HT-29 (cell line): ENCODE measurements at places on chromosomes 7 and 10. TPM values are rescaled to one million over a fixed set of nuclear protein-coding genes. Genes with fewer than 3 reads are reported as not detected.
A peak's percentile ranks its signal among the peaks of the same experiment; 100 is the strongest.

- DNase-seq, result no peak
These were observed 105.1 kb upstream of the ANLN start for GRCh38 chr7:36284456-36285090.

- DNase-seq, result no peak
These were observed 6.2 kb downstream of the JAZF1 start for GRCh38 chr7:28174442-28174841.

DNA sequence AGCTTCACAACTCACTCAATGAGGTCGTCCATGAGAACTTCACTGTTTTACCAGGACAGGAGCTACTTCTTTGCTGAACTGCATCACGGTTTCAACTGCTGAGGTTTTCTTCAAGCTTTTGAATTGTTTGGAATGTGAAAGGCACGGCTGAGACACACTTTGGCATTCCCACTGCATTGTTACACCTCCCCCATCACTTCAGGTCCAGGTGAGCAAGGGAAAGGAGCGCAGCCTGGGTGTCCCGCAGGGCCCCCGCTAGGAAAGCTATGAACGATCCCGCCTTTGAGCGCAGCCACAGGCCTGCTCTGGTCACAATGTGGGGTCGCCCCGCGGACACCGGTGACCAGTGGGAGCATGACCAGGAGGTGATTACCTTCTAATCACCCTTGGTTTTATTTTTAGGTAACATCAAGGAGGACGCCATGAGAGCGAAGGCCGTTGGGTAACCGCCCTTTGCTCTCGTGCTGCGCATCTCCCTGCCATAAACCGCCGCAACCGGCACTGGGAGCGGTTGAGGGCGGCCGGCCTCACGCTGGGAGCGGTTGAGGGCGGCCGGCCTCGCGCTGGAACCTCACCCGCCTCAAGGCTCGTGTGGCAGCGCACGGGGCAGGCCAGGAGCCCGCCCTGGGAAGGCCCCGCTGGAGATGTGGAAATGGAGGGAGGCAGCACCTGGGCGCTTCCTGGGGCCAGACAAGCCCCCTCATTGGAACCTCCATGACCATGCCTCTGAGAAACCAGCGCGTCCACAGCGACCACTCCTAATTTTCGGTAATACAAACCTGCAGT, 50.9 kb upstream of the SGMS1 start:
- no peak for DNase-seq

- no peak for DNase-seq
These were observed 10.5 kb downstream of the AKR1D1 start for GRCh38 chr7:138086563-138087270.

DNA sequence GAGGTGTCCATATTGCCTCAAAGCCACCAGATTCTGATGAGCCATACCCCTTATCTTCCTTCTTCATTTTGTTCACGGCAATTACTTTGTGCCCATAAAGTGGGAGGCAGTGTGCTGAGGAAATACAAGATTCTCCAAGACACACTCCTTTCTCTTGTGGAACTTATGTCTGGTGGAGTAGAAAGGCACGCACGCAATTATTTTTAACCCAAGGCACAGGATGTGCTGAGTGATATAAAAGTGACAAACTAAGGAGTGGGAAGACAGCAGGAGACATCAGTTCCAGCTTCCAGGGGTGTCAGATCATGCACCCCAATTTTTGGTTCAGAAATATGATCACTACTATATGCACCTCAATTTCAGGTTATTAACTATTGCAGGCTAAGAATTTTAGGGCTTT, 94.7 kb upstream of the PDCD4 start:
- DNase-seq, result no peak

- no peak for DNase-seq
These were observed 123.2 kb downstream of the NRP1 start for GRCh38 chr10:33211106-33211878.

DNA sequence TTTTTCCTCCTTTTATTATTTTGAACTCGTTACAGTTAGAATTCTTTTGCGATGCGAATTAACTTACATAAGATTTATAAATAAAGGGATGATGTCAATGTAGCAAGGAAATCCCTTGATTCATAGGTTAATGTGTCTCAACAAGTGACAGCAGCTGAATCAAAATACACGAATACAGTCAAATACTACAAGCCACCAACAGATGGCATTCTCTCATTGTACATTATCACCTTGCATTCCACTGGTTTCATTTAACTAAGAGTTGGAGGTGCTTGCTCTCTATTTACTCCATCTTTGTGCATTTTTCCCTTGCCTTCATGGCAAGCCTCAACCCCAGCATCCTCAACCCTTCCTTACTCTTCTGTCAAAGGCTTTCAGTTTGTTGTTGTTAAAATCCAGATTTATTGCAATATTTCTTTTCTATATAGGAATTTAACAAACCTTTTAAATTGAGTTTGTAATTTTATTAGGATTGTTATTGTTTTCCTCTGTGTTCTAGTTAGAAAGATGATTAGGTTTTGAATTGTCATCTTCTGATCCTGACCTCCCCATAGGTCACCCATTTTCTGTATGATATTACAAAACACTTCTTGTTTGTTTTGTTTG, 78.3 kb downstream of the SLC25A40 start:
- DNase-seq, result peak; percentile 82

SEMA3E gene
- 5.6 and 5.7 TPM in 2 replicates for total RNA-seq

TDRD1 gene
- total RNA-seq, result not detected in 2 replicates

GRCh38 chr7:18754766-18755165, 259.2 kb downstream of the HDAC9 start:
- DNase-seq, result no peak

AKR1B15 gene
- not detected in 2 replicates for total RNA-seq
